CMK (cell line): ENCODE measurements at places on chromosomes 3 and 15.

GRCh38 chr3:46448721-46449120, 16.0 kb downstream of the LTF start:
- no peak for DNase-seq

GRCh38 chr3:139227165-139227564, 116.7 kb upstream of the MRPS22 start:
- no peak for DNase-seq

GRCh38 chr15:40984964-40985363, 31.7 kb downstream of the CHAC1 start:
- no peak for DNase-seq

- DNase-seq, result no peak
Measured at GRCh38 chr3:111737047-111737705, 121.9 kb upstream of the PHLDB2 start.

GRCh38 chr3:179811321-179812095, 158.7 kb downstream of the USP13 start:
- no peak for DNase-seq

- DNase-seq, result no peak
Measured at GRCh38 chr3:13483988-13484695, 4.0 kb downstream of the HDAC11 start.

GRCh38 chr3:48708481-48708889, 8.5 kb downstream of the IP6K2 start:
- no peak for DNase-seq

GRCh38 chr3:197371591-197372046, 73.2 kb upstream of the DLG1 start:
- no peak for DNase-seq

DNA sequence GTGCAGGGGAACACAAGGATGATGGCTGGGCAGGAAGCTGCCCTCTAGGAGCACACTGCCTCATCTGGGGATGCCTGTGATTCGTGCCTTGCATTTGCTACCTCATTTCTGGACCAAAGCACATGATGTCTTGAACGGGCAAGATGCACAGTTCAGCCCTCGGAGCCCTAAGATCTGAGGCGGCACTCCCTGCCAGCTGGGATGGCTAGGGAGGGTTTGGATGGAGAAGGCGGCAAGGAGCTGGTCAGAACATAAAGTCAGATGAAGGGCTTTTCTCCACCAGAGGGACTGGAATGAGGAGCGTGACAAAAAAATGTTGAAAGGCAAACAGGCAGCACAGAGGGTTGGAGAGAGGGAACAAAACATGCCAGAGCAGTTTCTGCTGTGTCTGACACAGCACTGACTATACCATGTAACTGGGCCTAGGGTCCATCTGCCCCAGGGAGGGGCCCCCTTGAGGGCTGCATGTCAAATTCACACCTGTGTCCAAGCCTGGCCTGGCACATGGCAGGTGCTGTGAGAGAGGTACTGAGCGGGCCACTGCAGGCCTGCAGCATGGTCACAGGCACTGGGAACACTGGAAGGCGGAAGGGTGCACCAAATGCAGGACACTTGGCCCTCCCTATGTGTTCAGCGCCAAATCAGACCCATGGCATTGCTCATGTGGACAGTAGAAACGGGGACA, 21.7 kb downstream of the TMEM43 start:
- no peak for DNase-seq

GRCh38 chr3:3196148-3196861, 16.8 kb upstream of the CRBN start:
- no peak for DNase-seq

DNA sequence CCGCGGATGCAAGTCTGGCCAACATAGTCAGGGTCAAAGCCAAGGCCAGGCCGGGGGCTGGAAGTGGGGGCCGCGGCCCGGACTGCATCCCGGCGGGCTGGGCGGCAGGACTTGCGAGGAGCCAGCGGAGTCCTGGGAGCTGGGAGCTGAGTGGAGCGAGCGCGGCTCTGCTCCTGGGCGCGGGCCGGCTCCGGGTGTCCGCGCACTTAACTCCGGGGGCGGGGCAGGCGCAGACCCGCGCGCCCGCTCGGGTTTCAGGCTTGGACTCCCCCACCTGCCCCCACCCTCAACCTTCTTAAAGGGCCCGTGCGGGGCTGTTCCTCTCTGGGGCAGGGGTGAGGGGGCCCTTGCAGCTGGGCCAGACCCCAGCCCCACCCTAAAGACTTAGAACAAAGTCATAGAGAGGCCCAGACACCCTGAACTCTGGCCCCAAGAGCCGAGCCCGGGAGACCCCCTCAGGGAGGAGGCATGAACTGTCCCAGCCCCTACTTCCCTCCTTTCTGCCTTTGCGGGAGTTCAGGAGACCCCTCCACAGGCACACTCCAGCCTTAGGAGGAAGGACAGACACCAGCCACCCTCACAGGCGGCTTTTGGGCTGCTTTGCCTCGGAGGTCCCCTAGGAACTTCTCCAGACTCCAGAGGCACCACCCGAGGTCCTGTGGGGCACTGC, at the start of gene CSPG4:
Gene CSPG4, minus strand, starts transcription at position 181 of the 670 bp plus-strand sequence. Its CDS starts 93 bp downstream, at position 88.
- DNase-seq, result no peak

DNA sequence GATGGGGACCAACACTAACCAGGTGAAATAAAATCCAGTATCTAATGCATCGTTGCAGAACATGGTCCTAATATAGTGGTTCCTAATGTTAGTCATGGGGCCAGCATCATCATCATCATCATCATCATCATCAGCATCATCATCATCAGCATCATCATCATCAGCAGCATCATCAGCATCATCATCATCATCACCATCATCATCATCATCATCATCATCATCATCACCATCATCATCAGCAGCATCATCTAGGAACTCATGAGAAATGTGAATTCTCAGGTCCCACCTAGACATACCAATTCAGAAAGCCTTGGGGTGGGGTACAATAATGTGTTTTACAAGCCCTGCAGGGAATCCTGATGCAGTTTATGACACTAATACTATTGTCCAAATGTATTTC, 179.4 kb upstream of the LRRN1 start:
- DNase-seq, result no peak

GRCh38 chr3:123335007-123335670, 113.8 kb downstream of the ADCY5 start:
- no peak for DNase-seq

DNA sequence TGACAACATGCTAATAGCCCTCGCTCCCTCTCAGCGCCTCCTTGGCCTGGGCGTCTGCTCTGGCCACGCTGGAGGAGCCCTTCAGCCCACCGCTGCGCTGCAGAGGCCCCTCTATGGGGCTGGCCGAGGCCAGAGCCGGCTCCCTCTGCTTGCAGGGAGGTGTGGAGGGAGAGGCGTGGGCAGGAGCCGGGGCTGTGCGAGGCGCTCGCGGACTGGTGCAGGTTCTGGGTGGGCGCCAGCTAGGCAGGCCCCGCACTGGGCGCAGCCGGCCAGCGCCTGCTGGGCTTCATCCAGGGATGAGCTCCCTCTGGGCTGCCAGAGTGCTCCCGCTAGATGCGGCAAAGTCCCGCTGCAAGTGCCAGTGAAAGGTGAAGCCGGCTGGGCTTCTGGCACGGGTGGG, 21.0 kb upstream of the DNAJC13 start:
- DNase-seq, result no peak

DNA sequence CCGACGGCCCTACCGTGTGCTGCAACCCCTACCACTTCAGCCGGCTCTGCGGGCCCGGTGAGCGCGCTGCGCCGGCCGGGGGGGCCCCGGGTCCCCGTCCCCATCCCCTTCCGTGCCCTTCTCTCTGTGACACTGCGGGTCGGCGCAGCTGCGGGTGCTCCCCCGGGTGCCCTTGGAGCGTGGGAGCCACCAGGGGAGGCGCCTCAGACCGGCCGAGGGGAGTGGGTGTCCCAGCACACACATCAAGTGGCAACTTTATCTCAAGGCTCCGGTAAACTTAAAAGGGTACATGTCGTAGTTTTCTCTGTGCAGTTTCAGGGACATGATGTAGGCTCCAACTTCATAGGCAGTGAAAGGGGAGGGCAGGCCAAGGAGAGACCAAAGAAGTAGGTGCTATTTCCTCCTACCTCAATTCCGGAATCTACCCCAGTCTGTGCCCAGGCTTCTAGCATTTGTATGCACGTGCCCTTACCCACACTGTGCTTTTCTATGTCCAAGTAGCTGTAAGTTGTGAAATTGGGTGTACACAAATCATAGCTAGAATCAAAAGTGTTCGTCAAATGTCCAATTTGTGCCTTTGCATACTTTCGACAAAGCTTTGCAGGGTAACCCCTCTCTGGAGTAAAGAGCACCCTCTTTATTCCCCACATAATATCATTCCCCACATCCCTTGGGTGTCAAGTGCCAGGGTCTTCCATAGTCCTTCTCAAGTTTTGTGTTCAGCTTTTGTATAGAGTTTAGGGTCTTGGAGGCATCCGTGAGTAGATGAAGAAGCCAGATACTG, 2.2 kb downstream of the SMAD6 start:
- no peak for DNase-seq

DNA sequence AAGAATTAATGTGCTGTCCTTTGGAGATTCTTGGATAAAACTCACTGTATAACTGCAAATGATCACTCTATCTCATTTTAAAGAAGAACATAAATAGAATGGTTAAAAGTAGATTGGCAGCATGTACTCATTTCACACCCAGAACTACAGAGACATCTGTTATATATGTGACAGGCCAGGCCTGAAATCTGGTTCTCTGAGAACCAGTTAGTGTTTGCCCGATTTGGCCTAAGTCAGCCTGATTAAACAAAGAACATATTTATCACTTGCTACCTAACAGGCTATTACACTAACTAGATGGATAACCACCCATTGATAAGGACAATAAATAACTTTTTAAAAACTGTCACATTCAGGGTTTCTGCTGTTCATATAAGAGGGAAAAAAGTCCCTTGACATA, 460.1 kb downstream of the CNTN4 start:
- DNase-seq, result no peak

DNA sequence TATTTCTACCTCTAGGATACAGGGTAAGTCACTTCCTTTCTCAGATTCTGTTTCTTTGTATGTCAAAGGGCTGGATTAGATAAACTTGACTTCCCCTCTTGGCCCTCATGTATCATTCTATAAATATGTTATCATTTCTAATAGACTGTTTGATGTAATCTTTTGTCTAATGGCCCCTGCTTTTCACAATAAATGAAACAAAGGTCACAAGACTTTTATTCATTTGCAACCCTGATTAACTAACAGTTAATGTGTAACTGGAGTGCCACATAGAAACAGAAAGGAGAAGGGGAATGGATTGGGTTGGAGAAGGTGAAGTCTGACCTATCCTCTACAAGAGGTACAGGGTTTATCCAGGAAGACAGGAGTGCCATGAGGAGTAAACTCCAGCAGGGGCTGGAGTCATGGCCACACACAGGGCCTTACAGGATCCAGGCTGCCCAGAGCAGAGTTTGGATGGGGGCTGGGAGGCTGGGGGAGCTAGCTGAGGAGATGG, 8.0 kb upstream of the B3GNT5 start:
- DNase-seq, result no peak

DNA sequence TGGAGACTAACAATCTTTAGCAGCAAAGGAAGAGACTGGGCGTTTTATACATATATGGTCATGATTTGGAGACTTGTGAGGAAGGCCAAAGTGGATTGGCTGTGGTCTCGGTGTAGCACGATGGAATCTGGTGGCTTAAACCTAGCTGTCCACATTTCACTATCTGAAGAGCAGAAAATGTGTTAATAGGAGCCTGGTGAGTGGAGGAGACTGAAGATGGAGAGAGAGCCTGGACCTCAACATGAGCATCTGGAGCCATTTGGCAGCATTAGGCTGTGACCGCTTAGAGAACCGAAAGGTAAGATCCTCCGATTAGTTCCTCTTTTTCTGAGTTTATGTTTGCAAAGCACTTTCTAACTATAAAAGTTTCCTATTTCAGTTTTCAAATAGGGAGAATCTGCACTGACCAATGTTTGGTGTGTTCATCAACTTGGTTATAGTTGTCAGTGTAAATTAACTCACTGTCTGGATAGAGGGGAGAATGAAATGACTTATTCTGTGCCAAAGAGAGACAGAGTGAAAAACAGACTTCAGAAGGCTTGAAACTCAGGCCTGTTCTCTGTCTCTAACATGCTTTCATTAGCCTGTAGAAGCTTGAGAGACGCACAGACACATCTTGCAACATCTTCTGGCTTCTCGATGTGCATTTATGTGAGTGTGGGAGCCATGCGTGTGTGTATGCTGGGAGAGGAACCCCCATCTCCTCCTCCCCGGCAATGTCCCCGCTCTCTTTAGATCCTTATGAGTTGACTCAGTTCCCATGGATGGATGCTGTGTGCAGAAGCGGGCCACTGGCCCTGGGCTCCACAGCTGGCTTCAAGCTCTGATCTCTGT, 244.7 kb upstream of the TBL1XR1 start:
- no peak for DNase-seq

- no peak for DNase-seq
Measured at GRCh38 chr15:62112616-62113593, 46.1 kb downstream of the C2CD4A start.
